Activated T-helper 1 cell treated with anti-CD3 and anti-CD28 coated beads, Interleukin-12 subunit alpha, Interleukin-12 subunit beta, Interleukin-2, Interleukin-4 antibody, amounts not matched to agents 30 ng/mL and 10 ng/mL and 1 ng/mL, durations not matched to agents 14 hours and 24 hours and 36 hours (primary cell): ENCODE measurements at places on chromosomes 16 and 17.

- DNase-seq: no peak
- H3K27ac ChIP-seq: no peak overlapping the region
- H3K4me1 ChIP-seq: peaks cover 22% of the 10 kb centered on the region
- no peak overlapping the region for H3K4me3 ChIP-seq
- H3K36me3 ChIP-seq: peaks cover 44% of the 10 kb centered on the region
Observed at GRCh38 chr16:30605158-30605557, 5.0 kb downstream of the ZNF689 start.

DNA sequence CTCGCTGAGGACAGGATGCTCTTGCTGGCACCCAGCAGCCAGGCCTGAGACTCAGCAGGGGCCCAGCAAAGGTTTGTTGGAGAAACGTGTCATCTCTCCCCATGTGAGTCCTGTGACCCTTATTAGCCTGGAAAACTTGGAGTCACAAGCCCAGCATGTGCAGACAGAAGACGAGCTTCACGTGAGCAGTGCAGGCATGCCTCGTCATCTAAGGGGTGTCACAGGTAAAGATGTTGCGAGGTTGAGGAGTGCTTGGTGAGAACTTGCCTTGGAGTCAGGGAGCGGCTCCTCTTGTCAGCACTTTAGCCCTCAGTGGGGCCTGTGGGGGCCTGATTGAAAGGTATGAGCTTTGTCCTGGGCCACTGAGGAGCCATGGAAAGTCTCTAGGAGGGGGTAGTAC is 2.1 kb upstream of the CTRL start:
- peaks cover 34% of the 10 kb centered on the region for H3K36me3 ChIP-seq
- no peak for DNase-seq
- no peaks in the 10 kb centered on the region for H3K27me3 ChIP-seq
- peak overlapping the region; percentile 50 for H3K27ac ChIP-seq
- peaks cover 25% of the 10 kb centered on the region for H3K4me1 ChIP-seq

DNA sequence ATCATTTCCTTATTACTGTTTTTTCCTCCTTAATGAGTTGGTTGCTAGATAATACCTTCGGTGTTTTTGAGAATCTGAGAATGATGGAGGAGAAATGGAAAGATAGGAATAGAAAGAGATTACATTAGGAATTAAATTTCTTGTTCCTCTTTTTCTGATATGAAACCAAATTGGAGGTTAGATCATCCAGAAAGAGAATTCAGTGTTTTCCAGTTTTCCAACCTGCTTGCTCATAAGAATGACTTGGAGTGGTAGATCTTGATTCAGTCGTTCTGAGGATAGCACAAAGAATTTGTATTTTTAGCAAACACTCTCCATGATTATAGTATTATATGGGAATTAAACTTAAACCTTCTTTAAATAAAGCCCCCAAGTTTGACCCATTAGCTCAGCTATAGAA is 35.9 kb downstream of the PITPNC1 start:
- peaks cover 12% of the 10 kb centered on the region for H3K36me3 ChIP-seq
- no peak for DNase-seq
- H3K4me1 ChIP-seq: peaks cover 5% of the 10 kb centered on the region
- no peaks in the 10 kb centered on the region for H3K27me3 ChIP-seq

- H3K27ac ChIP-seq: no peak overlapping the region
- peak; percentile 25 for DNase-seq
- peaks cover 29% of the 10 kb centered on the region for H3K27me3 ChIP-seq
Observed at GRCh38 chr17:48023400-48024148, 14.0 kb downstream of the COPZ2 start.

DNA sequence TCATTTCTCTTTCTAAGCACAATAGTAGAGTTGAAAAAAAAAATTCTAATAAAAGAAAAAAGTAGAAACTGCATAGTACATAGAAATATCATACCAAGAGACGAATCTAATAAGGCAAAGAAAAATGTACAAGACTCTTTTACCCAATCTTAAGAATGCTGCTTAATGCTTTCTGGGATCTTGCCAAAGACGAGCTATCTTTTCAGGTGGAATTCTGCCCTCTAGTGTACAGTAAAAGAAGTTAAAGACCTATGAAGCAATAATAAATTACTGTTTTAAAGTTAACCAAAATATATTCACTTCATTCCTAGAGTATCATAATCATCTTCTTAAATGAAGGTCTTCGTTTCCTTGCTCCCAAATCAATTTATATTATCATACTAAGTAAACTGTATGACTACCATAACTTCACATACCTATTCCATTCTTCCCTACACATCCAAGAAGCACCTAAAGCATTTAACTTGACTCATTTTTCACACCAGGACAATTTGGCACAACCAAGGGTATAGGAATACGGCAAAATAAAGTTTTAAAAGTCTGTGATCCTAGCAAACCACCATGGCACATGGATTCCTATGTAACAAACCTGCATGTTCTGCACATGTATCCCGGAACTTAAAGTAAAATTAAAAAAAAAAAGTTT is 47.7 kb downstream of the CFDP1 start:
- peaks cover 14% of the 10 kb centered on the region for H3K27me3 ChIP-seq
- no peak for DNase-seq
- no peak overlapping the region for H3K27ac ChIP-seq
- peaks cover 4% of the 10 kb centered on the region for H3K4me1 ChIP-seq
- no peak overlapping the region for H3K4me3 ChIP-seq

DNA sequence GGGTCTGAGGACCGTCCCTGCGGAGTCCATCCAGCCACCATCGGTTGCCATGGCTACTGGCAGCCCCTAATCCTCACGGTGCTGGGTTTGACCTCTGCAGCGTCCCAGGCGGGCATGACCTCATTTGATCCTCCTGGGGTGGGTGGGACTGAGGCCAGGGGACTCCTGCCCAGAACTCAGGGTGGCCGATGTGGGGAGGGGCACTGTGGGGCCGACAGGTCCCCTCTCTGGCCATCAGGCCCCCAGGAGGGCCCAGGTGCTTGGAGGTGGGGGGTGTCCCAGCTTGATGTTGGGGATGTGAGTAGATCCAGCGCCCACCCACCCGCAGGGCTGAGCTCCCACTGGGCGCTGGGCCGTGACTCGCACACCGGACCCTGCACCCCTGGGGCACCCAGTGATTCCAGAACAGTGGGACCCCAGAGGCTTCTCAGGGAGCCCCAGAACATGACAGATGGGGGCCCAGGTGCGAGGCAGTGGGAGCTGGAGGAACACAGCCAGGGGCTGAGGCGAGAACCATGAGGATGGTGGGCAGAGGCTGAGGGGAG is 1.6 kb upstream of the SSTR5 start:
- H3K27ac ChIP-seq: no peak overlapping the region
- H3K4me3 ChIP-seq: no peak overlapping the region
- no peaks in the 10 kb centered on the region for H3K4me1 ChIP-seq
- no peak for DNase-seq
- no peaks in the 10 kb centered on the region for H3K36me3 ChIP-seq

DNA sequence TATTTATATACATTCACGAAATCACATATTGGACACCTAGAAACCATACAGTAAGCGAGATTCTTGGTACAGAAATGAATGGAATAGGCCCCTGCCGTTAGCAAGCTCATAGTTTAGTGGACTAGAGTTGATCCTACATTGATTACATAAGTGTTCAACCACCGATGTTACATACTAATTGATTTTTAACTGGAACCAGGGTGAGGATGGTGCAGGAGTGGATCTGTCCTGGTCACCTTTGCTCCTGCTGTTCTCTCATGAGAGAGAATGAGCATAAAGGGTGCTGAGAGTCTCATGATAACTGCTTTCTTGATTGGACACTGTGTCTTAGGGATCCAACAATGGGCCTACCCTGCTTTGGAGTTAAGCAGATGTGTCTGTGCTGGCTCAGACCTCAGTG is 13.9 kb downstream of the MAP2K4 start:
- H3K4me1 ChIP-seq: peaks cover 6% of the 10 kb centered on the region
- DNase-seq: no peak
- peaks cover 7% of the 10 kb centered on the region for H3K36me3 ChIP-seq
- H3K27me3 ChIP-seq: no peaks in the 10 kb centered on the region

DNA sequence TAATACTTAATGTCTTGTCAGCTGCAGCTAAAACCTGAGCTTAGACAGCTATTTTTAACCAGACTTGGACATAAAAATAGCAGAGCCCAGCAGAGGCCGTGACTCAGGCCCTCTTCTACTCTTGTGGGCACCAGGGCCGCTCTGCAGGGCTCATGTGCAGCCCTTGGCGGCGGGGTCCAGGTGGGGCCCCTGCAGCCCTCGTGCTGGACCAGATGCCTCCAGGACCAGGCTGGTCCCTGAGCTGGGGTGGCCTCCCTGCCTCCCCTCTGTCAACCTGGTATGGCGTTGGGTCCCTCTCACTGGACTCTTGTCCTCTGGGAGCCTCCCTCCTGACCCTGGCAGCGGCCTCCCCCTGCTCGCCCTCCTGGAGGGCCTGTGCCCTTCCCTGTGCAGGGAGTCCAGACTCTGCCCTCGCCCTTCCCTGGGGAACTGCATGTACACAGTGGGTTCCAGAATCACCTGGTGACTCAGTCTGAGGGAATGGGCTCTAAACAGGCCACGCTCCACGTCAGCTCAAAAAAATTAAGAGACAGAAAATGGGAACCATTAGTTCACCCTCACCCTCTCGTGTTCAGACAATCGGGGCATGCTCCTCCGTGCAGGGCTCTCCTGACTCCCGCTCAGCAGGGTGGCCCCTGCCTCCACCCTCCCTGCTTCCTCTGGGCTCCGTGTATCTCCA is 9.7 kb downstream of the CDK5R1 start:
- H3K36me3 ChIP-seq: no peaks in the 10 kb centered on the region
- no peak overlapping the region for H3K27ac ChIP-seq
- peaks cover 17% of the 10 kb centered on the region for H3K4me1 ChIP-seq
- no peak for DNase-seq
- no peaks in the 10 kb centered on the region for H3K27me3 ChIP-seq

- H3K4me1 ChIP-seq: peaks cover 5% of the 10 kb centered on the region
- no peaks in the 10 kb centered on the region for H3K36me3 ChIP-seq
- H3K27ac ChIP-seq: no peak overlapping the region
- no peak overlapping the region for H3K4me3 ChIP-seq
- no peak for DNase-seq
Observed at GRCh38 chr17:8362651-8363332, 13.7 kb downstream of the KRABD2 start.

- no peaks in the 10 kb centered on the region for H3K4me1 ChIP-seq
- no peak overlapping the region for H3K27ac ChIP-seq
- no peaks in the 10 kb centered on the region for H3K27me3 ChIP-seq
- DNase-seq: no peak
- H3K36me3 ChIP-seq: peaks cover 10% of the 10 kb centered on the region
- H3K4me3 ChIP-seq: no peak overlapping the region
Observed at GRCh38 chr16:537415-538335, 10.2 kb downstream of the CAPN15 start.

DNA sequence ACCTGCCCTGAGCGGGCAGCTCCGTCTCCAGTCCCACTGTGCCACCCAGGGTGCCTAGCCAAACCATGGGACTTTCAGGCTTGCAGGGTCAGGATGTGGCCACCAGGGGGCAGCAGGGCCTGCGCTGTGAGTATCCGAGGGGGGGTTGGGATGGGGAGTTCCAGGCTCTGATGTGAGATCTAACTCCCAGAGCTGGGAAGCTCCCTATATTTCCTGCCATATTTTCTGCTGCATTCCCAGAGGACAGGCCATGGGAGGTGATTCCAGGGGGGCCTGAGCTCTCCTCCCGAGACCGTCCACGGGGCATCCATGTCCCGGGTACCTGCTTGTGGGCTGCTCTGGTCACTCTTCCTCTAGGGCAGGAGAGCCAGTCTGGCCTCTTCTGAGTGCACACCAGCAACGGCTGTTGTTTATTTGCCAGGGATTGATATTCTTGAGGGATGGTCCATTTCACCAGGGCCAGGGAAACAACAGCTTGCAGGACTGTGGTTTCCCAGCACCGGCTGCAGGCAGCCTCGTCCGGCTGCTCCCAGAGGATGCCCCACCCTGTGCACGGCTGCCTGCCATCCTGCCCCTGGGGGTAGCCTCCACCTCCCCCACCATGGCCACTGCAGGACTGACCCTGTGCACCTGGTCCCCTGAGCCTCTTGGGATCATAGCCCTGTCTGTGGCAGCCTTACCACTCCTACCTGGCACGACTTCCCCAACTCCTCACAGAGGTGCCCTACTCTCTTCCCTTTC is 1.2 kb downstream of the GPR142 start:
- H3K27me3 ChIP-seq: peaks cover 9% of the 10 kb centered on the region
- no peak overlapping the region for H3K4me3 ChIP-seq
- H3K4me1 ChIP-seq: peaks cover 18% of the 10 kb centered on the region
- no peak overlapping the region for H3K27ac ChIP-seq

DNA sequence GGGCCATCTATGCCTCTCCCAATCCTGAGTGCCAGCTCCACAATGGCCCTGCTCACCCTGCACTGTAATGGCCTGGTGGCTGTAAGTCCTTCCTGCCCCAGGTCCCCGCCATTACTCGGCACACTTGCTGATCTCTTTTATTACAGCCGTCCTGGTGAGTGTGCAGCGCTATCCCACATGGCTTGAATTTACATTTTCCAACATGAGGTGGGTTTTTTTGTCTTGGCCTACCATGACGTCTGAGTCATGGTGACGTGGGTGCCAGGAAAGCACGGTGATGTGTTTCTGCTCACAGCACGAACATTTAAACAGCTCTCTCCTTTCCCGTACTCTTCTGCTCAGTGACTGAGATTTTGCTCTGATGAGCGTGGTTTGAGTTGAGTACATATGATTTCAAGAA is 55.2 kb upstream of the FOXF1 start:
- H3K27ac ChIP-seq: no peak overlapping the region
- H3K27me3 ChIP-seq: peaks cover 2% of the 10 kb centered on the region
- no peak for DNase-seq
